NCI-H748 treated with DMSO at 0.1 percent for 48 hours (cell line): ENCODE measurements at places on chromosomes 2 and 18.

GRCh38 chr2:150062416-150062815, 425.1 kb downstream of the RND3 start:
- DNase-seq: no peak

- no peak for DNase-seq
These were observed 609 bp upstream of the ZNF2 start for GRCh38 chr2:95165030-95165370.

- no peak for DNase-seq
These were observed 2.8 kb upstream of the PROM2 start for GRCh38 chr2:95271381-95271971.

DNA sequence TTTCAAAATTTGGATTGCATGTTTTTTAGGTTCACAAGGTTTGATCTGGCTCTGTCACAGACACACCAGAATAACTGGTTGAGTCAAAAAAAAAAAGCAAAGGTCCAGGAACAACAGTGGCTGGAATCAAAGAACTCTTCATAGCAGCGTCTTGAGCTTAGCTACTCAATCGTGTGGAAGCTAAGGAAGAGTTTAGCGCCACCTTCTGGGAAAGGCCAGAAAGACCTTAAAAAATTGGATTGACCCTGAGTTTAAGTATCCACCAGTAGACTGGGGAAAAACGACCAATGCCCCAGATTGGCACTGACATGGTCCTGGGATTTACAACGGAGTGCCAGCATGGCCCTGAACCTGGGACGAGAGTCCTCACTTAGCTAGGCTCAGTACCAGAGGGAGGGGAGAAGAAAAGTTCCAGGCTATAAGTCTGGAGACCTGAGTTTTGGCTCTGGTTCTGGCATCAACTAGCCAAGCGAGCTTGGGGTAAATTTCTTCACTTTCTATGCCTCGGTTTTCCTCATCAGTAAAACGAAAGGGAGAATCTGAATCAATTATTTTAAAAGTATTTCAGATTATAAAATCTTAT, 71.1 kb upstream of the TFCP2L1 start:
- peak; percentile 3 for DNase-seq

DNA sequence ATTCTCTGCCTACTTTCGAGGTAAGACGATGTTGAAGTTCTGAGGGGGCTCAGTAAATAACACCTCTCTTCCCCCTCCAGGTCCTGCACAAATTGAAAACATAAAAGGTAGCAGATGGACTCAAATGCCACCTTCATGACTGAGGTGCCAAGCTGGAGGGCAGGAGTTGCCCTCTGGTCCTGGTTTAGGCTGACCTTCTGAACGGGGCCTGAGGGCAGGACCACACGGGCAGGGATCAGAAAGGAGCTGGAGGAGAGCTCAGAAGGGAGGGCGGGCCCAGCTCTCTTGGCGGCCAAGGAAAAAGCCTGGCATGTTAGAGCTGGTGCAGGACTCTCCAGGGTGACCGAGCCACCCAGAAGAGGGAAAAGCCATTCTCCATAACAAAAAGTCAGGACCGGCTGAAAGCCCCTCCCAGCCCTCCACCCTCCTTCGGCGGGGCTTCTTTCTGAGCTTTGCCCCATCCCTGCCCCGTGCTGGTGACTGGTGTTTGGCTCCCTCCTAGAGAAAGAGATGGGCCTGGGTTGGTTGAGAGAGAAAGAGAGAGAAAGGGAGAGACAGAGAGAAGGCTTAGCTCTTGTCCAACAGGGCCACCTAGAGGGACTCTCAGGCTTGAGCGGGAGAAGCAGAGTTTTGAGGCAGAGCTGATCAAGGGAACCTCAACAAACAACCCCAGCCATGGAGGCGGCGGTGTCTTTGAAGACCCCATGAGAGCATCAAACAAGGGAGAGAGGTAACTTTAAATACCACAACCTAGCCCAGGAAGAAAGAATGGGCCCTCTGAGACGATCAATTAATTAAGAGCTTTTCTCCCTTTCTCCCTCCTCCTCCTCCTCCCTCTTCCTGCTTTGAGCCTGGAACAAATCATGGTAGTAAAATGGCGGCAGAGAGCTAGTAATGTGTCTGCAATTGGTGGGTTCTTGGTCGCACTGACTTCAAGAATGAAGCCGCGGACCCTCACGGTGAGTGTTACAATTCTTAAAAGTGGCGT, 50.8 kb downstream of the WIPF1 start:
- no peak for DNase-seq

- DNase-seq: no peak
These were observed 16.5 kb downstream of the DOK1 start for GRCh38 chr2:74571058-74571457.
